ENCODE measurements at places on chromosomes 11 and 22.
A peak's percentile ranks its signal among the peaks of the same experiment; 100 is the strongest.

DNA sequence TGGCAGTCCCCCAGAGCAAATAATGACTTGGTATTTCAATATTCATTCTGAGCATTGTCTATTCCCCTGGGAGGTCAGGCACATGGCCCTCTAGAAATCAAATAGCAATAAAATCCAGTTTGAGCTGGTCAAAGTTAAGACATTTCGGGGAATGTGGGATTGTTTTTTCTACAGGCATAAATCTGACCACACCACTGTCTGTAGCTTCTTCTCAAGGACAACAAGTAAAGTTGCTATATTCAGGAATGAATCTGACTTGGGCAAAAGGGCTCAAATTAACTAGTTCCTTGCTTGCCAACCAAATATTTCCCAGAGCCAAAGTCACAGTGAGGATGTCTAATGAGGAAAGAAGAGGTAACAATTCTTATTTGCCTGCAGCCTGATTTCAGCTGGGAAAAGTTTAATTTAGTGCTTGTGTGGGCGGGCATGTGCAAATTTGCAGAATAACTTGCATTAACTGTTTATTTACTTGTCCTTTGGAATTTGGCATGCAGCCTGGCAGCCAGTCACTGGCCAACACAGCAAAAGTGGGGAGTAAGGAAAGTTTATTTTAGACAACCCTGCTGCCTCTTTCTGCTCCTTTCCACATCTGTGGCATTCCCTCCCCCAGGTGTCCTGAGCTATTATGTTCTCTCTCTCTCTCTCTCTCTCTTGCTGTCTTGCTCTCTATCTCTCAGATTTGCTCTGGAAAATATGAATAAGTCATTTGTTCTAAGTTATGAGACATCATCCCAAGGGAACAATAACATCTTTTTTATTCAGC, 51.2 kb upstream of the ARHGAP20 start:
- no peaks in the 10 kb centered on the region for H3K4me1 ChIP-seq
- H3K4me3 ChIP-seq, result no peak overlapping the region
- no peak for DNase-seq
- peaks cover 25% of the 10 kb centered on the region for H3K27me3 ChIP-seq
- no peaks in the 10 kb centered on the region for H3K36me3 ChIP-seq

DNA sequence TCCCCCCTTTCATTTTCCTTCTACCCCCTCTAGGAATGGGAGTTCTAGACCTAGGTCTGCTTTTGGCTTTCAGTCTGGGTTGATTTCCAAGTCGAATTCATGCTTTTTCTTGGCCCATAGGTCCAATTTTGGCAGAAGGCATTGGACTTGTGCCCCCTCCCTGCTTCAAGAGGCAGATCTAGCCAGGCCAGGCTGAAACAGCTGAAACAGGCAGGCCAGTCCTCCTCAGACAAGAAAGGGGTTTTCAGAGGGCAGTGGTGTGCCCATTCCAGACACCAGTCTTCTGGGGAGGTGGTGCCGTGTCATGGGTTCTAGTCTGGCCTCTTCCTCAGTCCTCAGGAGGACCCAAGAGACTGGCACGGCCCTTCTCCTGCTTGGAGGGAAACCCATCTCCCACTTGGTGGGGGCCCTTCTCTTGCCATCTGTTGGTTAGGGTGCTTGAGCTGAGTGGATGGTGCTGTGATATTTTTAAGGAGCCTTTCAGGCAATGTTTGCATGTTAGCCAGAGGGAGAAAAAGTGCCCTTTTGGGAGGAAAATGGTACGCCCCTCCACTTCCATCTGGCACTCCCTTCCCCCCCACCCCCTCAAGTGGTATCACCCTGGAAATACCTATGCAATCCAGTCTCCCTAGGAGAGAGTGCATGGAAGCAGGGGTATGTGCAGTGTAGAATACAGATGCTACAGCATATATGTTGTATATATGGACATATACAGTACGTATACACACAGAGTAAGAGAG, 53.6 kb downstream of the SYT13 start:
- H3K27me3 ChIP-seq, result peaks cover 14% of the 10 kb centered on the region
- DNase-seq, result no peak

DNA sequence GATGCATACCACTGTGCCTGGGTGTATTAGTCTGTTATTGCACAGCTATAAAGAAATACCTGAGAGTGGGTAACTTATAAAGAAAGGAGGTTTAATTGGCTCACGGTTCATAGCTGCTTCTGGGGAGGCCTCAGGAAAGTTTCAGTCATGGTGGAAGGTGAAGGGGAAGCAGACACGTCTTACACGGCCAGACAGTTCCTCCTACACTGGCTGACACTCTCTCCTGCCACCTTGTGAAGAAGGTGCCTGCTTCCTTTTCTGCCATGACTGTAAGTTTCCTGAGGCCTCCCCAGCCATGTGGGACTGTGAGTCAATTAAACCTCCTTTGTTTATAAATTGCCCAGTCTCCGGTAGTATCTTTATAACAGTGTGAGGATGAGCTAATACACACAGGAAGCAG, 33.6 kb upstream of the CD81 start:
- no peaks in the 10 kb centered on the region for H3K27me3 ChIP-seq
- H3K36me3 ChIP-seq, result peaks cover 4% of the 10 kb centered on the region
- no peak overlapping the region for H3K27ac ChIP-seq
- no peak for DNase-seq
- no peak overlapping the region for H3K4me3 ChIP-seq

- no peak for DNase-seq
- H3K27ac ChIP-seq, result no peak overlapping the region
- H3K27me3 ChIP-seq, result no peaks in the 10 kb centered on the region
- H3K4me1 ChIP-seq, result peaks cover 9% of the 10 kb centered on the region
- no peak overlapping the region for H3K4me3 ChIP-seq
- H3K36me3 ChIP-seq, result peaks cover 17% of the 10 kb centered on the region
These were observed 6.3 kb downstream of the TCP11L1 start for GRCh38 chr11:33045551-33046255.

GRCh38 chr22:23878219-23878618, 16.0 kb upstream of the MIF start:
- H3K27ac ChIP-seq, result no peak overlapping the region
- H3K4me3 ChIP-seq, result no peak overlapping the region
- no peaks in the 10 kb centered on the region for H3K27me3 ChIP-seq
- DNase-seq, result no peak
- H3K4me1 ChIP-seq, result no peaks in the 10 kb centered on the region
- peaks cover 6% of the 10 kb centered on the region for H3K36me3 ChIP-seq

- no peak overlapping the region for H3K4me3 ChIP-seq
- no peaks in the 10 kb centered on the region for H3K4me1 ChIP-seq
- DNase-seq, result no peak
- no peaks in the 10 kb centered on the region for H3K36me3 ChIP-seq
- H3K27ac ChIP-seq, result no peak overlapping the region
These were observed 68.5 kb upstream of the SLC35C1 start for GRCh38 chr11:45736424-45736823.

- peak overlapping the region; percentile 89 for H3K27ac ChIP-seq
- no peaks in the 10 kb centered on the region for H3K27me3 ChIP-seq
- H3K4me1 ChIP-seq, result peaks cover 23% of the 10 kb centered on the region
- peaks cover 18% of the 10 kb centered on the region for H3K36me3 ChIP-seq
- DNase-seq, result peak; percentile 14
These were observed 3.1 kb downstream of the AKIP1 start for GRCh38 chr11:8913961-8914660.

GRCh38 chr22:23696326-23696851, 5.6 kb downstream of the RGL4 start:
- peak overlapping the region; percentile 100 for H3K27ac ChIP-seq
- H3K36me3 ChIP-seq, result peaks cover 27% of the 10 kb centered on the region
- DNase-seq, result peak; percentile 74
- H3K27me3 ChIP-seq, result no peaks in the 10 kb centered on the region

DNA sequence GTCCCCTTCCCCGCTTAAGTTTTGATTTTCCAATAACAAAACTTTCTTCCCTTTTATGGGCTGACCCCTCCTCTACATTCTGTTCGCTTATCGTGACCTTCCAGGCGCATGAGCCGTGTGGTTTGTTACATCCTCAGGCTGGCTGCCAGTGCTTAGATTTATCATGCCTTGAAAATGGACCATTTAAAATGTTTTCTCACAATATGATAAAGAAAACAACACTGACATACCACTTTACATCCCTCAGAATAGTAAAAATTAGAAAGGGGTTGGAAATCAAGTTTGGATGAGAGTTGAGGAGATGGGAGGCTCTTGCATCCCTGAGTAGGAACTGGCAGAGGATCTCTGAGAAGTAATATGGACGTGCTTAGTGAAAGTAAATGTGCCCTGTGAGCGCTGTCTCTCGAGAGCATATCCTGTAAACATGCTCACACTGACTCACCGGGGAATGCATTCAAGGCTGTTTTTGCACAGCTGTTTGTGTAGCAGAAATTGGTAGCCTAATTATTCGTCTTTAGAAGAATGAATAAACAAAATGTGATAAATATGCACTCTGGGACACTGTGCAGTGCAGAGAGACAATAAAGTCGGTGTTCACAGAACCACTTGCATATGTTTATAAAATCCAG, 17.1 kb upstream of the TOLLIP start:
- H3K4me3 ChIP-seq, result no peak overlapping the region
- no peaks in the 10 kb centered on the region for H3K4me1 ChIP-seq
